Activated naive CD8-positive, alpha-beta T cell treated with anti-CD3 and anti-CD28 coated beads for 36 hours (primary cell): ENCODE measurements at places on chromosomes 4 and X. TPM values are rescaled to one million over a fixed set of nuclear protein-coding genes. Genes with fewer than 3 reads are reported as not detected.

The CRLF2 gene
- 0.52 TPM for total RNA-seq

The QRFPR gene
- total RNA-seq, result not detected

The TBC1D19 gene
- total RNA-seq, result 4.2 TPM

The KLKB1 gene
- total RNA-seq, result not detected

The TRMT10A gene
- total RNA-seq, result 8.5 TPM

The FGFBP1 gene
- total RNA-seq, result not detected

The CXCL11 gene
- total RNA-seq, result 0.30 TPM

The PPP2R2C gene
- not detected for total RNA-seq

The GSX2 gene
- total RNA-seq, result not detected

The PAGE4 gene
- total RNA-seq, result not detected

The EPHA5 gene
- total RNA-seq, result not detected

The TMEM156 gene
- total RNA-seq, result 11.3 TPM

The FAM236B gene
- not detected for total RNA-seq

The ZDHHC15 gene
- total RNA-seq, result 0.49 TPM

The SLC25A5 gene
- 794 TPM for total RNA-seq
